ENCODE measurements at places on chromosomes 5 and 9.

DNA sequence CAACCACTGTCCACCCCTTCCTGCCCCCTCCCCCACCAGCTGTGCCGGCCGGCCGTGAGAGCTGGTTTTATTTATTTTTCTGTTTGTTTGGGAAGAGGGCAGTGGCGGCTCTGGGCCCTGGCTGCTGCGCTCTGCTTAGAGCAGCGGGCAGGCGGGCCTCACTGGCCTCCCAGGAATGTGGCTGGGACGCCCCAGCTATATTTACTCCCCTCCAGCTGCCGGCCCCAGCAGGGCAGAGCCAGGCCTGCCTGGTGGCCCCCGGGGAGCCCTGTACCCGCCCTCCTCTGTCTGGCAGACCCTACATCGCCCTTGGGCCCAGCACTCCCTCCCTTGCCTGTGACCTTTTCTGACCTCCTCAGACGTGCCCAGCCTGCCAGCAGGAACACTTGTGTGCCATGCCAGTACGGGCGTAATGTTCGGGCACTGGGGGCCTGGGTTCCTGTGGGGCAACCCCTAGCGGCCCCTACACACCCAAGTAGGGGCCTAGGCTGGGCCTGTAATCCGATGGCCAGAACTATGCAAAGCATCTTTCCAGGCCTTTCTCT, 7.7 kb downstream of the CXXC5 start:
- peak; percentile 54 for DNase-seq

- DNase-seq = no peak
Observed at GRCh38 chr9:114061830-114062474, 16.1 kb downstream of the AMBP start.

DNA sequence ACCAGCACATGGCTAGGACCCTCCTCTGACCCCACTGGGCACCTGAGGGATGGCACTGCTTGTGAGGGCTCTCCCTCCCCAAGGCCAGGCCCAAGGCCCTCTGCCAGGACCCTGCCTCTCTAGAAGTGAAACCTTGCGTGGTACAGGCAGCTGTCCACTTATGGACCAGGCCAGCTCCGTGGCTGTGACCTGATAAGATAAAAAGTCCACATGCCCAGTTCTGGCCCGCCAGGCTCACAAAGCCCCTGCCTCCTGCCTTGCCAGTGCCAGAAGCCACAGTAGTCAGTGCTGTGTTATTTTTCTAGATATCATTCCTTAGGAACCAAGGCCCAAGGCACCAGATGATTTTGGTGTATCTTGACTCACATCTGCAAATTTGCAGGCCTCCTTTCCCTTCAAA, 14.0 kb upstream of the SPATA31E1 start:
- DNase-seq = no peak

- no peak for DNase-seq
Observed at GRCh38 chr5:76264681-76265080, 138.4 kb upstream of the IQGAP2 start.

DNA sequence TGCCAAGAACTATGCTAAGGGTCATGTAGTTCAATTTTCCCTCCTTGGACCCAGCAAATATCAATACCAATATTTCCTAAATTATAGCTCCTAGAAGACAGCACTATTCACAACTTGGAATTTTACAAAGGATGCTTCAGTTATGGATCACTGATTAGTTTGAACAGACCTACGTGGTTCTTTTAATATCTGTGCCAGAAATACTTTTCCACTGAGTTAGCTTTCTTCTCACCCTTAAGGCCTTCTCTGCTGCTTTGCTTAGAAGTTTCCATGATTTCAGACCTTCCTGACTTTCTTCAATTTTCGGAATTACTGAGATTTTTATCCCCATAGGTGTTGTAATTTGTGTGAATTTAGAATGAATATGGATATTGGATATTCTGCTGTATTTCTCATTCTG, 380.4 kb downstream of the PSAT1 start:
- DNase-seq = no peak

GRCh38 chr9:126341426-126341825, 14.8 kb downstream of the MVB12B start:
- no peak for DNase-seq

DNA sequence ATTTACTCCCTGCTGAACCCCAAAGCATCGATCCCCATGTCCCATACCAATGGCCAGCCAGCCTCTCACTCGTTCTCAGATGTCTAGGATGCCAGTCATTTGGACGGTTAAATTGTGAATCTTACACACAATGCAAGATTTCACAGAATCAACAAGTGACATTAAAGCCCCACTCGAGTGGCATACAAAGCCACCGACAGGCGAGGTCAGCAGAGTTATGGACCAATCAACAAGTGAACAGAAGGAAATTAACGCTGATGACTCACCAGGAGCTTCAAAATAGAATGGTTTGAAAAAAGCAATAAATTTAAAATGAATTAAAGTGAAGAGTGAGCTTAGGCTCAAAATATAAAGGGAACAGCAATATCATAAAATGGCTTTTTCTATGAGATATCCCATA, 8.2 kb upstream of the RUFY1 start:
- no peak for DNase-seq

DNA sequence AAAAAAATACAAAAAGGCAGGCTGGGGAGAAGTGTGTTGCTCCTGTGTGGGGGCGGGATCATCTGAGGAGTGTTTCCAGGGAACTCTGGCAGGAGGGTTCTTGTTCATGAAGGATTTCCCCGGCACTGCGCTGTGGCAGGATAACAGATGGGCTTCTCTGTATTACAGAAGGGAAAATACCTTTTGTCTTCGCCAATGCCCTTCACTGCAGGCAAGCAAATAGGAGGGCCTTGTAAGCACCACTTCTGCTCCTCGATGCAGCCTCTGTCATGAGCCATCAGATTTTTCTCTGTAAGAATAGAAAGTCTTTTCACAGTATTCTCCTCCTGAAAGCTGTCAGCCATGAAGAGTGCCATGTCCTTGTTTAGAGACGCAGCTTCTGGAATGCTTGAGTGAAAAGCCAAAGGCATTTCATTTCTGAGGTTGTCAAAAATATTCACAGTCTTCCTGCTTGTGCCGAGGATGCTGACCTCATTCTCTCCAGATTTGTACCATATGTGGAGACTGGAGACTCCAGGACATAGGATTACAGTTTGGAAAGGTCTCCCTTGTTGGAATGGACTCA, 294.0 kb downstream of the YTHDC2 start:
- no peak for DNase-seq

- DNase-seq = no peak
Observed at GRCh38 chr5:14041528-14042192, 97.2 kb upstream of the DNAH5 start.

GRCh38 chr5:32131604-32132003, 42.5 kb downstream of the GOLPH3 start:
- DNase-seq = no peak

- no peak for DNase-seq
Observed at GRCh38 chr5:31382051-31382878, 149.6 kb downstream of the DROSHA start.

- no peak for DNase-seq
Observed at GRCh38 chr5:111127453-111128195, 35.5 kb downstream of the WDR36 start.

- no peak for DNase-seq
Observed at GRCh38 chr9:84169240-84169639, 171.3 kb downstream of the SLC28A3 start.

DNA sequence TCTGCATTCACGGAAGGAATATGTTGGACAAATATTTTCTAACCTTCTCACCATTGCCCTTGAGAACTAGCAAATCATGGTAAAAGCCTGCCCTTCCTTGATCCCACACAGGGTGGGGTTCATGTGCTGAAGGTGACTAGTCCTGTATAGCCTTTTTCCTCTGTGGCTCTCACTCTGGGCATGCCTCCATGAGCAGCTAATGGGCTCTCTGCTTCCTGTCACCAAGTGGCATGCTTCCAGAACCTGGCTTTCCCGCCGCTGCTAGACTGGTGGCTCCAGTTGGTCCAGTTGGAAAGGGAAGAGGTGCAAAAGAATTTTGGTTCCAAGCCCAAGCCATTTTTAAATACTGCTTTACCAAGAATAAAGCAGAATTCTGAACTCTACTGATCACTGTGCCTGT, 35.5 kb downstream of the FBXO10 start:
- DNase-seq = no peak

GRCh38 chr9:100756217-100756616, 178.3 kb downstream of the CAVIN4 start:
- no peak for DNase-seq

DNA sequence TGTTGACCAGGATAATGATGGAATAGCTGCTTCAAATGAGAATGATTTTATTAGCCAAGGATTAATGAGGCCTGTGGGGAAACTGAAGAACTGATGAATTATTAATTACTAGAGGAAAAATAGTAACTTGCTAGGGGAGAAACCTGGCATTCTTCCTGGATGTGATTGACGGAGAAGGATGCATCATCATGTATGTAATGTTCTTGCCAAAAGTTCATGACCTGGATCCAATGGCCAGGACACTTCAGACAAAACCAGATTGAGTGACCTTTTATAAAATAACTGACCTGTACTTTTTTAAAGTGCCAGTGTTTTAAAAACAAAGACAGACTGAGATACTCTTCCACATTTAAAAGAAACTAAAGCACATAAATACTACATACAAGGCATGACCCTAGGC, 23.7 kb downstream of the KIAA1191 start:
- no peak for DNase-seq

DNA sequence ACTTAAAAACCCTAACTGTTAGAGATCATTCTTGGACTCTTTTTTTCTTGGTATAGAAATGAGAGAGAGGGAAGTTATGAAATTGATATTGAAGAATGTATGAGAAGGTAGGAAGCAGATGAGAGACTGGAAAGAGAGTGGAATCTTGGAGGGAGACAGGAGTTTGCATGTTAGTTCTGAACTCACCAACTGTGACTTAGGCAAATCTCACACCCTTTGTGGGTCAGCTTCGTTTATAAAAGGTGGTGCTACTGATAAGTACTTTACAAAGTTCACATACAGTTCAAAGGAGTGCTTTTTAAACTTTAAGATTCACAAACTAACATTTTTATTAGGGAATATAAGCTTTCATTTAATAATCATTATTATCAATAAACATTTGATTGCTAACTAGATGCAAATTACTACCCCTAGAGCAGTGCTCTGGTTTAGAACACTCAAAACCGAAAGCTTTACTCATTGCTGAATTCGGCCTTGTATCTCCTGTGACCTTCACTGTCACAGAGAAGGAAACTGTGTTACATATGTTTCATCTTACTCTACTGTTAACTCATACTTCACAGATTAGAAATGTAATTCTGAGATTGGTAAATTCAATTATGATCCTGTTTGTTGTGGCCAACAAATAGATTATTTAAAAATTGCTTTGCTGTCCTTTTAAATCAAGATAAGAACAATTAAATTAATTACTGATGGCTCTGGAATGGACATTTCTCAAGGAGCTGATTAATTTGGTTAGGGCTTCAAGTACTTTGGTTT, 143.2 kb downstream of the RMI1 start:
- no peak for DNase-seq

- no peak for DNase-seq
Observed at GRCh38 chr5:23451156-23451555, 56.3 kb upstream of the PRDM9 start.

- no peak for DNase-seq
Observed at GRCh38 chr5:178363501-178364325, 131.1 kb upstream of the PHYKPL start.

DNA sequence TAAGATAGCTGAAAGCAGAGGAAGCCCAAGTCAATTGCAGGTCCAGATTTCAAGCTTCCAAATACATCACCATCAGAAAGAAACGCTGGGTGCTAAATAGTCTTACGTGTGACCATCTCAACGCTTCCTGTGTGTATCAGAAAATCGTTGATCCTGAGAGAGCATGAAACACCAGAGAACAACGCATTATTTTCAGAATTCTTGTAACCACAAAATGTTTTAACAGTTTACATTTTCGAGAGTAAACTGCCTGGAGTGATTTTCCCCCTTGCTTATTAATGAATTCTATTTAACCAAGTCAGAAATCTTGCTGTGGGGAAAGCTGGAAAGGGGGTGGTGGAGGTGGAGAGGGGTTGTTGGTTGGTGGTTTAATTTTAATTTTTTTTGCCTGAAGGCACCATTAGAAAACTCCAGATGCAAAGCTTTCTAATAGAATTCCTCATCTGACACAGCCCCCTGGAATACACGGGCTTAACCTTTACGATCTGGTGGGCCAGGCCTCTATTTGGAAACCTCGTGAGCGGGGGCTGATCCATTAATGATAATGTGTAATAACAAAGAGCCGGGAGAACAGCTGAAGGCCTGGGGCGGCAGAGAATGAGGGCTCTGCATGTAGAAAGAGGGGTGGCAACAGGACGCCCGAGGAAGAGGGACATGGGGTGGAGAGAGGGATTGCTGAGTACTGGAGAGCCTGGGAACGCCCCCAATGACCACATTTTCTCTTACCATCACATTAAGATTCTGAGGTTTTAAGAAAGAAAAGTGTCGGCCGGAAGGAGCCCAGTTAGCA, 124.5 kb upstream of the NFIB start:
- DNase-seq = peak; percentile 63

GRCh38 chr9:116656977-116657376, 30.1 kb upstream of the TRIM32 start:
- no peak for DNase-seq

DNA sequence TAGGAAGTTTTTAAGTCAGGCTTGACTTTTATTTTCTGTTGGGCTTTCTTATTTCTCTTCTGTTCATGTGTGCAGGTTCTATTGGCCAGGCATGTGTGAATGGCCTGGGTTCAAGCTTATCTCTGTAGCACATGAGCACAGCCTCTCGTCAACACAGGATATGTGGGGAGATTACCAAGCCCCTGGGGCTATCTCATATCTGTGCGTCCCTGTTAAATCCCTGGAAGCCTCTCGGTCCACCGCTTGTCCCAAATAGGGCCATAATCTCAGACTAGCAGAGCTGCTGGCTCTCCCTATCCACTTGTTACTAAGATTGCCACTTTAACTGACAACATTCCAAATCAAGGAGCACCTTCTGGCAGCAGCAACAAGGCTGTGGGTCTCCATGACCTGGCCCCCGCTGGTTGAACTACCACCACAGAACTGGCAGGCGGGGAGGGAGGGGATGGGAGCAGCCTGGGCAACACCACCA, 28.4 kb upstream of the EBF1 start:
- peak; percentile 10 for DNase-seq

DNA sequence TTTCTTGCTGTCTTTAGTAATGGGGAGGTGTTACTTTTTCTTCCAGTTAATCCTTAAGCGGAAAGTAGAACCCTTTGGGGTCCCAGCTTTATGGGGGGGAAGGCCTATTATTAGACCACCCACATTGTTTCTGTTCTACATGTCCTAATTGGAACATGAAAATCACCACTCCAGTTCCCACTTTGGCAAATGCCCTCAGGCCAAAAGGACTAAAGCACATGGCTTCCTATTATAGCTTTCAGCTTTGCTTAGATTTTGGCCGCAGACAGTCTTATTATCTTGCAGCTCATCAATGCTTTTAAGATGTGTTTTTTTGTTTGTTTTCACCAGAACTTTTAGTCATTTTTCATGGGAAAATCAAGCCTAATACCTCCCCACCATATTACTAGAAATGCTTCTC, 296.8 kb upstream of the ANKH start:
- peak; percentile 9 for DNase-seq

GRCh38 chr9:104882086-104882485, 45.9 kb downstream of the ABCA1 start:
- peak; percentile 74 for DNase-seq

GRCh38 chr9:136764301-136764891, at the start of gene LCN15:
Gene LCN15 (minus strand): TSS chr9:136764518. CDS start chr9:136764488, 30 bp downstream.
- no peak for DNase-seq
